GM12864 (cell line): ENCODE measurements at places on chromosomes 13 and 19.

DNA sequence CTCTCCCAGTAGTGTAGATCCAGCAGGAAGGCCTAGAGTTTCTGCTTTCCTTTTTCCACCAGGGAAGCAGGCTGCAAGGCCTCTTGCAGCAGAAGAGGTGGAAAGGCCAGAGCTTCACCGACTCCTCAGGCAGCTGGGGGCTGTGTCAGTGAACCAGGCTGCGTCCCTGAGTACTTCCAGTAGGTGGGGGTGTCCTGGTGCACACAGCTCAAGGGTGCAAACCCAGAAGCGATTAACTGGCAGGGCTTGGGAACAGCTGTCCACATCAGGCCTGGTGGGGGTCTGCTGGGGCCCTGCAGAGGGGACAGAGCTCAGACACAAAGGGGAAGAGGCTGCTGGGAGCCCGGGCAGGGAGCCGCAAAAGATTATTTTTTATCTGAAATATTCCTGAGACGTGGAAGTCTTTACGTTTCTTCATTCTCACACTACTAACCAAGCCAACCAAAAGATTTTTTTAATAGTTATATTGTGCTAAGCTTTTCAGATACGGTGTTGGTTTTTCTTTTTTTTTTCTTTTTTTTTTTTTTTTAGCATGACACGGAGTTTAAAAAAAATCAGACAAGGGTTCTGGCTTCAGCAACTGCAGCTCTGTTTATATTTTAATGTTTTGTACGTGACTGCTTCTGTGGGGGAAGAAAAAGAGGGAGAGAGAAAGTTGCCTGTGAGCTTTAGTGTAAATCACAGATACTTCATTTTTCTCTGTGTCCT is 11.0 kb downstream of the TSHZ3 start:
- no peak for DNase-seq

GRCh38 chr19:3851254-3852176 is 17.3 kb downstream of the ZFR2 start:
- DNase-seq = no peak

GRCh38 chr13:29893438-29893837 is 43.0 kb upstream of the UBL3 start:
- DNase-seq = no peak

DNA sequence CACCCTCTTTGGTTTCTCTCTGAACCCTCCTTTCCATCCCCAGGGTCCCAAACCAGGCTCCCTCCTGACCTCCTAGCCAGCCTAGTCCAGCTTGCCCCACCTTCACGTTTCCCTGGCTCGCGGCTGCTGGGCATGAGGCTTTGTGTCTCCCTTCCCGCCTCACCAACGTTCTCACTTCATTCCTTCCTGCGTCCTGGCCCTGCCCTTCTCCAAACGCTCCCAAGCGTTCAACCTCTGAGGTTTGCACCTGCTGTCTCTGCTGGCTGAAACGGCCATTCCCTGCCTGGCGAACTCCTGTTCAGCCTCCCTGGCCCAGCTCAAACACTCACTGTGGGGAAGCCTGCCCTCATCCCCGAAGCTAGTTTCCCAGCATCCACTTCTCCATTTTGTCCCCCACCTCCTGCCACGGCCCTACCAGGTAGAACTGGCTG is 12.4 kb downstream of the EPS8L1 start:
- DNase-seq = no peak

- DNase-seq = no peak
These were observed 18.8 kb downstream of the FLT1 start for GRCh38 chr13:28475916-28476725.

DNA sequence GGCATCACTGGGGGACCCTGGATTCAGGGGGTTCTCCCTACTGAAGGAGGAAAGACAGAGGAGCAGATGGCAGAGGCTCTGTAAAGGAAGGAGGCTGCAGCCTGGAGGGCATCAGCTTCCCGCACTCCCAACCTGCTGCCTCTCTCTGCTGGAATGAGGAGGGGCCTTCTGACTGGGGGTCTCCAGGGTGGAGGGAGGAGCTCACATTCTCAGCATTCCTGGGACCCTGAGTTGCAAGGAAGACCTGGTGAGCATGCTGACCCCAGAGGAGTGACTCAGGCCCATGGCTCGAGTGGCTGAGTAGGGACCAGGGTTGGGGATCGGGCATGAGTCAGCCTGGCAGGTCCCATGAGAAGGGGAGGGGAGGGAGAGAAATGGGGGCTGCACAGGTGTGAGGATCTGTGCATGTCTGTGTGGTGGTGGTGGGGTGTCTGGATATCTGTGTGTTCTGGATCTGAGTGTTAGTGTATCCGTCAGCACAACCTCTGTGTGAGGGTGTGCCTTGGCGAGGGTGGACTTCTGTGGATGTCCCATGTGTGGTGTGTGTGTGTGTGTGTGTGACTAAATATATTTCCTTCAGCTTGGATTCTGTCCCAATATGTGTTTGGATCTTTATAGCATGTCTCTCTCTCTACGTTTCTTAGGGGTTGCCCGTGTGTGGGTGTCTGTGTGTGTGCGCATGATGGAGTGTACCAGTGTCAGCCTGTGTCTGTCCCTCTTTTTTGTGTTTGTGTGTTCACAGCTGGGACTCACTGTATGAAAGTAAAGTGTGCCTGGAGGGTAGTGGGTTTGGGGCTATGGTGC is 4.6 kb downstream of the AXL start:
- no peak for DNase-seq

- DNase-seq = no peak
These were observed 4.4 kb downstream of the EFNB2 start for GRCh38 chr13:106530980-106531481.

- peak; percentile 95 for DNase-seq
These were observed at the start of gene ZNF254 for GRCh38 chr19:24086974-24087595. TSS of gene ZNF254 (plus strand) at chr19:24087187. CDS start at chr19:24087308, 121 bp downstream.

- no peak for DNase-seq
These were observed 34.5 kb downstream of the SOX21 start for GRCh38 chr13:94677799-94678198.

- no peak for DNase-seq
These were observed 9.8 kb downstream of the TPRX1 start for GRCh38 chr19:47794526-47794925.

- DNase-seq = no peak
These were observed 2.8 kb upstream of the PNMA8A start for GRCh38 chr19:46474211-46474610.

DNA sequence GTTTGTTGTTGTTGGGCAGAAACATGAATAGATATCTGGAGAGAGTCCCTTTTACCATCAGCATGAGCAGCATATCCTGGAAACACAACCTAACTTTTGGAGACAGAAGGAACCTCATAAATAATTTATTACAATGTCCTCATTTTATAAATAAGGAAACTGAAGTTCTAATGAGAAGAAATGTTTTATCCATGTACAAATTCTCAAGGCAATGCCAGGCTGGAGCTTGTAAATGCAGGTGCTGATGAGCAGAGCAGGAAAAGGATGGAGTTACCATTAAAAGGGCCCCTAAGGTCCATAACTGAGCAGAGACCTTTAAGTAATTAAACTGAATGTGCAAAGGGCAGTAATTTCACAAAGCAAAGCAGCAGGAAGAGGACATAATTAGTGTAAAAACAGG is 17.3 kb downstream of the LCP1 start:
- DNase-seq = no peak

DNA sequence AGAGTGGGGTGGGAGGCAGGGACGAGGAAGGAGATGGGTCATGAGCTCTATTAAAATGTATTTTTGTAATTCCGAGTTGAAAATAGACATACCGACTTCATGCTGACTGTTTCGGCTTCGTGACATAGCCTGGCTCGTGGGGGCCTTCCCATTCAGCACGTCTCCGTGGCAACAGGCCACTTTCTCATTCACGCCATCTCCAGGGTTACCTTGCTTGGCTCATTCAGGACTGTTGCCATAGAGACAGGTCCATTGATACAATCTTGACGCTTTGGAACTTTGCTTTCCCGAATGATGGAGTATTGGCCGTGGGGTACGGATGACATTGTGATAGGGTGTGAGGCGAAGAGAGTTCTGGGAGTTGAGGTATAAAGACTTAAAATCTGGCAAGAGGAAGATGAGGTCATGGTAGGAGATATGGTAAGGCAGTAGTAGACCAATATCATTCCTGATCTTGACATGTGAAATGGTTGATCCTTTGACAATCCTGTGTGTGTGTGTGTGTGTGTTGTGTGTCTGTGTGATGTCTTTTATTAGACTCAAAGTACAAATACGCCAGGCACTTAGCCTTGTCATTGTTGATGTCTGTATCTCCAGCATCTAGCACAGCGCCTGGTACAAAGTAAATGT is 97.3 kb downstream of the CACNA1A start:
- no peak for DNase-seq

GRCh38 chr13:44763615-44764301 is 187.6 kb upstream of the TSC22D1 start:
- no peak for DNase-seq

- DNase-seq = no peak
These were observed 8.5 kb downstream of the MED26 start for GRCh38 chr19:16619457-16619856.

DNA sequence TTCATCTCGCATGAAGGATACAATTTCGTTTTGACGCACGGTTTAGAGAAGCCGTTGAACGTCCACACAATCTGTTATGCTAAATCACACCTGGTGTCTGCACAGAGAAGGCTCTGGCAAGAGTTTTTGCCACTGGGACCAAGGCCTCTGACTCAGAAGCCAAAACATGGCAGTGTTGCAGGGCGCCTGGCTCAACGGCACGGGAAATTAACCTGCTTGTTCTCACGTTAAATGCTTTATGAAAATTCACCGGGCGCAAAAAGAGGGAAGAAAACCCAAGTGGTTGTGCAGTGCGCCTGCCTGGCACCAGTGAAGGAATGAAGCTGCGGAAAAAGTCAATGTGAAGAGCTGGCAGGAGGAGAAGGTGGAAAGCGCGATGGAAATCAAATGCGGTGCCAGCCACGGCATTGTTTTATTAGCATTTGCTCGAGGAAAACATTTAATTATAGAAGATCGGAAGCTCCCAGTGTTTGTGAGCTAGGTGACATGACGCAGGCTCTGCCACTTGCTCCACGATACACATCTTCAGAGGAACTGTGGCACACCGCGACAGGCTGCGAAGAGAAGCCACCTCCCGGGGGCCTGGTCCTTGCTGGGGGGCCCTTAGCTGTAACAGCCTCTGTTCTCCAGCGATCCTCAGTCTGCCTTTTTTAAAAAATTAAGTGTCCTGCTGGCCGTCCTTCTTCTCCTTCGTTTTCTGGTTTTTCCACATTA is 126.2 kb downstream of the ZIC5 start:
- no peak for DNase-seq

- DNase-seq = no peak
These were observed 164.0 kb downstream of the TSHZ3 start for GRCh38 chr19:31185261-31185660.

GRCh38 chr19:33259539-33259938 is 33.9 kb upstream of the SLC7A10 start:
- DNase-seq = no peak

GRCh38 chr13:24700539-24700938 is 20.3 kb downstream of the ATP12A start:
- DNase-seq = no peak

GRCh38 chr13:45882626-45883025 is 31.1 kb upstream of the SIAH3 start:
- no peak for DNase-seq

- peak; percentile 29 for DNase-seq
These were observed 21.4 kb upstream of the ZNF181 start for GRCh38 chr19:34712395-34713261.

GRCh38 chr13:34308725-34309124 is 490.8 kb downstream of the RFC3 start:
- DNase-seq = no peak
